ENCODE measurements at places on chromosomes 3 and 15.

DNA sequence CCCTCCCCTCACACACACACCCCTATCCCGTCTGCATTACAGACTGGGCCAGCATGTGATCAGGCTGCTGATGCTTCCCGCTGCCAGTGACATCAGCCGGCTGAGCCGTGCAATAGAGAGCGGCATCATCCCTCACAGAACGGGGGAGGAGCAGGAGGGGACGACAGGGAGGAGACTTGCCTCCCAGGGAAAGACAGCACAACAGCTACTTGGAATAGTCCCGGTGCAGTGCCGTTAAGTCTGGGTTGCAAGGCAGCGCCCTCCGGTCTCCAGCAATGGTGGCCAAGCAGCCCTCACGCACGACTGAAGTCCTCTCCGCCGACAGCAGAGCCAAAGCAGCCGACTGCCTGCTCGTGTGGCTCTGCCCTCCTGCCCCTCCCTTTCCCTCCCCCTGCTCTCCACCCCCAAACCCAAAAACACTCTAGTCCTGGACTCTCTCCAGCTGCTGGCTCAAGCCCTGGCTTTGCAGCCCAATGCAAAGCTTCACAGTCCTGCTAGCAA is 31.5 kb upstream of the RPS17 start:
- no peak for DNase-seq

GRCh38 chr15:85541744-85542143 is 161.3 kb downstream of the AKAP13 start:
- no peak for DNase-seq

DNA sequence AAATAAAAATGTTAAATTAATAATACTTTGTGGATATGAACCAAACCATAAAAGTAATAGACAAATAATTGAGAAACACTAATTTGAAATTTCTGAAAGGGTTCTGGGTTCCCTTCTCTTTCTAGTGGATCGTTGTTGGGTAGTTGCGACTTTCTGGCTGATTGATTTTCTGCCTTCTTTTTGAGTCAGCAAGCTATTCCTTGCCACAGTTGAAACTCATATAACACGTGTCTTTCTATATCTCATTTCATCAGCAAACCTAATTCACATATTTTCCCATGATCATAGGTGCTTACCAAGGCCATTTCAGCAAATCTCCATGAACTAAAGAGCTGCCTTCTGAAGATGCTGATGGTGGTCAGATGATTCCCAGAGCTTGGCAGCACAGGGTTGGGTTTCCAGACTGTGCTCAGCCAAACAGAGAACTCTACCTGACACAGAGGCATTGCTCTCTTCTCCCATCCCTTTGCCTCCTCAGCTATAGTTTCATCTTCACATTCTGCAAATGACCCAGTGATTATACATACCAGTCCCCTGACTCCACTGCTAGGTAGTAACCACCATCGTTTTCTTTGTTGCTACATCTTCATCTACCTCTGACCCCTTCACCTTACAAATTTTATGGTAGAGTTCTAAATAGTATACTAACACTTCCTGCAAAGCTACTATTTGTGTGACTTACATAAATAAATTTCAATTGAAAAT is 383.9 kb upstream of the DPH6 start:
- DNase-seq: no peak

- DNase-seq: no peak
These were observed 1.6 kb upstream of the LRRC31 start for GRCh38 chr3:169871129-169871886.

GRCh38 chr15:69457304-69458280 is 5.0 kb downstream of the RPLP1 start:
- DNase-seq: no peak

DNA sequence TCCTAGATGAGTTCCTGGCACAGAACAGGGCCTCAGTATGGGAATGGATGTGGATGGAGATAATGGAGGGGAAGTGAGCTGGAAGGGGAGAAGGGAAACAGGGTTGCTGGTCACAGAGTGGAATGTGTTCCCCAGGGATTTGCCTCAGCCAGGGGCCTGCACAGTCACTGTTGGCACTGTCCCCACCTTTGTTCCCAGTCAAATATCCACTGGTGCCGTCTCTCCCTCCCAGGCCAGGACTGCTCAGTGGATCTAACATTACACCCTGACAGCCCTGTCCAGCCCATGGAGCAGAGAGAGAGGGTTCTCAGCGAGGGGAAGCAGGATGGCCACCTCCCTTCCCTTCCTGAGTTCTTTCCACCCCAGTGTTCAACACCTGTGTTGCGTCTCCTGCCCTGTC is 1.5 kb upstream of the PPP1R2 start:
- DNase-seq: no peak

DNA sequence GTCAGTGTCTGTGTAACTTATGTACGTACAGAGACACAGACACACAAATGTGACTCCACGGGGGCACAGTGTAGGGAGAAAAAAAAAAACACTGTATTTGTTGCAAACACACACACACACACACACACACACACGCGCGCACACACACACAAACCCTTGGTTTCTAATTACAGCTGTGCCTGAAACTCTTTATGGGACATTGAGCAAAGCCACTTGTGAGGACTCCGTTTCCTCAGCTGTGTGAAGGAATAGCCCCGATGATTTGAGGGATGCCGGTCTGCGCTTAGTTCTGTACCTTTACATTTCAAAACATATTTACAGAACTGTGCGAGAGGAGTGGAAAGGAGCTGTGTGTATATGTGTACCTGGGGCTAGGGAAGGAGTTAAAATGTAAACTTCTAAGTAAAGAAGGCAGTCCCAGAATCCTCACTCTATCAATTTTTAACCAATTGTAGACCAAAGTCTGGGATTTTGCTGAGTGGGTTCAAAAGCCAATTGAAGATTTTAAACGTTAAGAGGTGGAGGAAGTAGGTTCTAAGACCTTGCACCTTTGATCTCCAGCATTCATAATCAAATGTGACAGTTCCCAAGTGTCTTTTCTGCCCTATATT is 5.3 kb upstream of the BCL6 start:
- no peak for DNase-seq

GRCh38 chr3:160180581-160181216 is 44.5 kb upstream of the C3orf80 start:
- no peak for DNase-seq

GRCh38 chr3:141844108-141844507 is 32.3 kb upstream of the ATP1B3 start:
- DNase-seq: no peak

- no peak for DNase-seq
These were observed 1.7 kb upstream of the CCR8 start for GRCh38 chr3:39327746-39328349.

Data from NCI-H1930 (cell line).